ENCODE measurements at places on chromosomes 2 and 18.

- no peak for DNase-seq
These were observed 12.1 kb upstream of the TRAF3IP1 start for GRCh38 chr2:238308177-238308576.

GRCh38 chr2:70641263-70641784 is 87.7 kb upstream of the TGFA start:
- no peak for DNase-seq

DNA sequence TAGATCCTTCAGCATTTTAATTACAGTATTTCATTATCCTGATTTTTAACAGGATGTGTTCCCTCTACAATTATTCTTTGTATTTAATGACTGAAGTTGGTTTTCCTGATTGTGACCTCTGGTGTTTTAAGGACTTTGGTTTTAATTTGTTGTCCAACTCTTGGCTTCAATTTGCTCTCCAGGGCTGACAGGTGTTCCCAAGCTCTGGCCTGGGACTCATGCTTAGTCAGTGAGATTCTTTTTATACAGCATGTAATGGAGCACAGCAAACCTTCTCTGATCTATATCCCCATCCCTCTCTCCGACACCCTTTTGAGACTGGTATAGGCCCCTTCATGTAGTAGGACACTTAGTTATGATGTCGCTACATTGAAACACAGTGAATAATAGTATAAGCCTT is 896.3 kb downstream of the TSN start:
- DNase-seq, result no peak

DNA sequence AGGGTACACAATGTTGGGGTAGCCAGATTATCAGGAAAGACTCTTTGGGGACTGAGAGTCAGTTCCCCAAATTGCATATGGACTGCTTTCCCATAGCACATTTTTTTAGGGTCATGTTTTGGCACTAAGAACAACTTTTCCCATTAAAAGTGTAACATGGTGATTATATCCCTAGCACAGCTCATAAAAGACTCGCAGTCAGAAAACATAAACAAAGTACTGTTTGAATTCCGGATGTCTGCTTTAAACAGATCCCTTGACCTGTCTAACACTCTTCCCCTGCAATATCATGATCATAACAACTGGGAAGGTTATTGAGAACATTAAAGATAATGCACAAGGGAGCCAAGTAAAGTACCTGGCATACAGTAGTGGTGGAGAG is 262.2 kb downstream of the ASXL3 start:
- DNase-seq, result no peak

DNA sequence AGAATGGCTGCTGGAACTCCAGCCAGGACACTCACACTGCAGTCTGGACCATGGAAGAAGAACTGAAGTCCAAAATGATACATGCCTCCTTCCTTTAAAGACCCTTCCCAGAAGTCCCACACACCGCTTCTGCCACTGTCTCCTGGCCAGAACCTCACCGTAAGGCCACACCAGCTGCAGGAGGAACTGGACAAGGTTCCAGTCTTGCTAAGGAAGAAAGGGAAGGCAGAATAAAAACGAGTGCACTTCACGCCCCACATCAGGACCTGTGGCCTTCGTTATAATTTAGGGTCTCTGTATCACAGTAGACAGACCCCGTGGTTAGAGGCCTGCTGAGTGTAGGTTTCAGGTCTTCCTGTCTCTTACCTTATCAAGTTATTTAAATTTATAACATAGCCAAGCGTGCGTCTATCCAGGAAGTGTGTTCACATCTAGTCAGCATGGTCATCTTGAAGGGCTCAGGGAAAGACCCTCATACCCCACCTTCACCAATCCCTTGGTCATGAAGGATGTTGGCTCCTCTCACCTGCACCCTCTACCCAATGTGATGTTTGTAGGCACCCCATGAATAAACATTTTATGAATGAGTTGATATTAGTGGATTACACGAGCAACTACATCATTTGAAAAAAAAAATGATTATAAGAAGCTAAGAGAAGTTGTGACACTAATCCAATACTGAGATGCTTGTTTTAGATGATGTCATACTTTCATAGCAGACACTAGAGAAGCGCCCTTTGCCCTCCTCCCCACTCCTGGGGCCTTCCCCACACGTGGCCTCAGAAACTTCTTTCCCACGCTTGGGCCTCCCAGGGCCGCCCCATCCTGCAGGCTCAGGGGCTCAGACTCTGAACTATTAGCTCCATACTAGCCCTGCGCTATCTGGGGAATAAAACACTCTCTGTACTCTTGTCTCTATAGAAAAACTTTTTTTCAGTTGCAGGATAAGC is 157.6 kb downstream of the FAM210A start:
- no peak for DNase-seq

DNA sequence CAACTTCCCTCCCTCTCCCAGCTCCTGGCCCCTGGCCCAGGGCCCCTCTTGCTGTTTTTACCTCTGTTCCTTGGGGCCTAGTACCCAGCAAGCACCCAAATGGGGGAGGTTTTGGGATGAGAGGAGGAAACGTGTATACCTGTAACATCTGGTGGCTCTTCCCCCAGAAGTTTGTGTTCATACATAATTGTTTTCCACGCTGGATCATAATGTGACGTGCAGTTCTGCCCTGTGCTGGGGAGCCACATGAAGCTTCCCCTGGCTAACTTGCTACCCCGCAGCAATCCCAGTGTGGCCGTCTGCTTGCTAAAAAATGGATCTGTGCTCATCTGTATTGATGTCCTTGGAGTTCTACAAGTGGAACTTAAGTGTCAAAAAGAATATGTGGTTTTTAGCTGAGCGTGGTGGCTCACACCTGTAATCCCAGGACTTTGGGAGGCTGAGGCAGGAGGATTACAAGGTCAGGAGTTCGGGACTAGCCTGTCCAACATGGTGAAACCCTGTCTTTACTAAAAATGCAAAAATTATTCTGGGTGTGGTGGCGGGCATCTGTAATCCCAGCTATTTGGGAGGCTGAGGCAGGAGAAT is 36.5 kb downstream of the ANO7 start:
- no peak for DNase-seq

- no peak for DNase-seq
These were observed 58.7 kb upstream of the LPIN2 start for GRCh38 chr18:3071676-3072075.

- DNase-seq, result no peak
These were observed 287.0 kb upstream of the ZC3H15 start for GRCh38 chr2:186199029-186199428.

- DNase-seq, result no peak
These were observed 21.8 kb upstream of the RAB27B start for GRCh38 chr18:54806526-54806925.

DNA sequence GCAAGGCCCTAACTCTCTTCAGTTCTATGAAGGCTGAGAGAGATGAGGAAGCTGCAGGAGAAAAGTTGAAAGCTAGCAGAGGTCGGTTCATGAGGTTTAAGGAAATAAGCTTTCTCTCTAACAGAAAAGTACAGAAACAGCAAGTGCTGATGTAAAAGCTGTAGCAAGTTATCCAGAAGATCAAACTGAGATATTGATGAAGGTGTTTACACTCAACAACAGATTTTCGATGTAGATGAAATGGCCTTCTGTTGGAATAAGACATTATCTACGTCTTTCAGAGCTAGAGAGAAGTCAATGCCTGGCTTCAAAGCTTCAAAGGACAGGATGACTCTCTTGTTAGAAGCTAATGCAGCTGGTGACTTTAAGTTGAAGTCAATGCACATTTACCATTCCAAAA is 87.4 kb downstream of the PDCL3 start:
- no peak for DNase-seq

- no peak for DNase-seq
These were observed 129.5 kb upstream of the PELI1 start for GRCh38 chr2:64273524-64274398.

DNA sequence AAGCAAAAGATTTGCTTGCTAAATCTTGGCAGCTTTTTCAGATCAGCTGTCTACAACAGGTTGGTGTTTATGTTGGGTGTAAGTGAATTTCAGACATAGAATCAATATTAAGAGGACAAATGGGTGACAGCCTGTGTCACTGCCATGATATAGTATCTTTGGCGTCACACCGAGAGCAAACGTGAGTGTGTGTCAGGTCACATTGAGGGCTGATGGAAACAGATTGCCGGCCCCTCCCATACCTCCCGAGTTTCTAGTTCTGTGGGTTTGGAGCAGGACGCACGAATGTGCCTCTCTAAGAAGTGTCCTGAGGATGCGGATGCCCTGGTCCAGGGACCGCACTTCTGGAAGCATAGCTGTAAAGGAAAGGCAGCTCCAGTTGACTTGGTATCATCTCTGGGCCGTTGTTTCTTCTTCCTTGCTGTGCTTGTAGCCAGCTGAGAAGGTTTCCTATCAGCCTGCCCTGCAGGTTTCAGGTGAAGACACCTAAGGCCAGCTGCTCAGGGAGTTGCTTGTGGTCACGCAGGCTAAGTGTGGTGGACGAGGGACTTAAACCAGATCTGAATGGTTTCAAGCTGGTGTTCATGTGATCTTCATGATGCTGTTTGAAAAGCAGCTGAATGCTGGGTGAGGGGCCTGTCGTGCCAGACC is 6.4 kb downstream of the AGAP1 start:
- DNase-seq, result no peak

Data from stimulated activated CD4-positive, alpha-beta T cell treated with anti-CD3 and anti-CD28 coated beads, Interleukin-1b, Interleukin-23, amount 100 ng/mL, for 4 hours (primary cell).